Activated CD4-positive, alpha-beta T cell treated with anti-CD3 and anti-CD28 coated beads, Interleukin-2, amount 10 ng/mL, durations not matched to agents 7 days and 5 days (primary cell): ENCODE measurements at places on chromosomes 16 and 17. TPM values are rescaled to one million over a fixed set of nuclear protein-coding genes. Genes with fewer than 3 reads are reported as not detected.

DNA sequence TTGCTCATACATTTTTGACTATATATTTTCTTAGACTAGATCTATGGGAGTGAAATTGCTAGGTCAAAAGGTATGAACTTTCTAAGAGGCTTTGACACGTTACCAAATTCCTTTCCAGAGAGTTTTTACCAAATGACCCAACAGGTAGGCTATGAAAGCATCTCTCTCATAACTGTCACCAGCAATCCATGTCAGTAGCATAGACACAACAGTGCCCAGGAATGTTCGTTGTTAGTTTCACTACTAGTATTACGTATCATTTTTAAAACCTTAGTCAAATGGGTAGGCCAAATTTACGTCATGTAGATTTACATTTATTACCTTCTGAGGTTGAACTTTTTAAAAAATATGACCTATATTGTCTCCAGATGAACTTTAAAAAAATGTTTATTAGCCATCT is 66.8 kb downstream of the MARCHF10 start:
- no peak for DNase-seq

DNA sequence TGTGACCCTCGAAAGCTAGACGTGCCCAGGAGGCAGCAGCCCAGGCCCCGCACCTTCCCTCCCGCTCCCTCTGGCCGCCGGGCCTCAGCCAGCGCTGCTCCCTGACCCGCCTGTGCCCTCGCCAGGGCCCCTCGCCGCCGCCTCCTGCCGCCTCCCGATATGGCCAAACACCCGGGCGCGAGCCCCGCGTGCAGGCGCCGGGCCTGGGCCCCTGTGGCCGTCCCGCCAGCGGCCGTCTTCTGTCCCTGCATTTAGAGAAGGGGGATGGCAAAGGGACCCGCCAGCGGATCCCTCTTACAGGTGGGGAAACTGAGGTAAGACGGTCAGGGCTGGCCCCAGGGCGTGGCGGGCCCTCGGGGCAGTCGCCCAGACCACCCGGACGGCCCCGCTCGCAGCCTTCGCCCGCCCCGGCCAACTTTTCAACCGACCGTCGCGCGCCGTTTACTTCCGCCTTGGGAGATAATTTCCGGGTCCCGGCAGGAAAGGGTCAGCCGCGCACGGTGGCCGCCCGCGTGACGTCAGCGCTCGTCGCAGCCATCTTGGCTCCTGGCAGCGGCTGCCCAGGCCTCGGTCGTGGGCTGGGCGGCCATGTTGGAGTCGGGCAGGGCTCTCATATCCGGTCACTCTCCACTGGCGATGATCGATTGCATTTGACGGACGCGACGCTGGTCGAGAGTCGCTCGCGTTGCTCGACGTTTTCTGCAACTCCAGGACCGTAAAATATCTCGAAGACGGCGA is 7.0 kb upstream of the GNG13 start:
- DNase-seq, result peak; percentile 88

DNA sequence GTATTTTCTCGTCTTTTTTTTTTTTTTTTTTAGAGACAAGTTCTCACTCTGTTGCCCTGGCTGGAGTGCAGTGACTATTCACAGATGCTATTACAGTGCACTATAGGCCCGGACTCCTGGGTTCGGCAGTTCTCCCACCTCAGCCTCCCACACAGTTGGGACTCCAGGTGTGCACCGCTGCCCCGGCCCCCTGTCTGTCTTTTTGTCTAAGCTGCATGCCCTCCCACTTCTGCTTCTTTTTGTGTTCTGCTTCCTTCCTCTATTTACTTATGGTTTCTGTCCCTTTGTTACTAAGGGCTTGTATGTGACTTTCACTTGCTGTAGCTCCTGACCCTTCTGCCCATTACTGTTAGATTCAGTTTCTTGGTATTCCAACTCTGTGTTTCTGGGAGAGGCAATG is 20.5 kb downstream of the SLC7A6 start:
- DNase-seq, result no peak

- DNase-seq, result no peak
Observed at GRCh38 chr16:27641260-27641659, 91.3 kb downstream of the KATNIP start.

- no peak for DNase-seq
Observed at GRCh38 chr17:65850486-65850885, 289.0 kb upstream of the AXIN2 start.

DNA sequence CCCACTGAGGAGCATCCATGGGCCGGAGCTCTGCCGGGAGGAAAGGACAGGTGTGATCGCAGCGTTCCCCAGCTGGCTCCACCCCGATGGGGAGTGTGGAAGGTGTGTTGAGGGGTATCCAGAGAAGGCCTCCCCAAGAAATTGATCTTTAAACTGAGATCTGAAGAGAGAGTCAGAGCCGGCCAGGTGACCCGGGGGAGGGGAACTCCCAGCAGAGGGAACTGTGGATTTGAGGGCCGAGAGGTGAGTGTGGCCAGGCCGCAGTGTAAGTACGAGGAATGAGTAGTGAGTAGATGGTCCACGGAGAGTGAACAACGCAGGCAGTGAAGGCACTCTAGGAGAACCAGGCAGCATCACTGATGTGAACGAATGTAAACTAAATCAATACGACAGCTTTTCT is 80.2 kb downstream of the RPTOR start:
- no peak for DNase-seq

DNA sequence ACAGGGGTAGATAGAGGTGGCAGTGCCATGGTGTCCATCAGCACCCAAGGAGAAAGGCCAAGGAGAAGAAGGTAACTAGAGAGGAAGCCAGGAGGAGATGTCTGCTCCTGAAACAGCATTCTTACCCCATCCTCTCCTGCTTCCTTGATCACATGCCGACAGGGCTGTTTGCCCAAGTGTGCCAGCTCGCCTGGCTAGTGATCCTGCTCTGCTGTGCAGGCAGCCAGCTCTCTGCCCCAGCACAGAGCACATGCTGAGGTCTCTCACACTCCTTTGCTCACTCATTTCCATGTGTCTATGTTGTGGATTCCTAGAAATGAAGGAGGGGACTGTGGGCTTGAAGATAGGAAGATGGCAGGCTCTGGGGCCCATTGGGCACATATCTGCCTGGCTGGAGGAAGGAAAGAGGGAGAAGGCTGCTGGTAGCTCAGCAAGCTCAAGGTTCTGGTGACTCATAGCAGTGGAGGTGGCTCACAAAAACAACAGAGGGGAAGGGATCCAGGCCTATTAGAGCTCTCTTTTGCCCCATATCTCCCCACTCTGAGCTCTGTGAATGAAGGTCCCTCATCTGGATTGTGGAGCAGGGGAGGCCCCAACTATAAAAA is 54.3 kb downstream of the NEUROD2 start:
- DNase-seq, result no peak

DNA sequence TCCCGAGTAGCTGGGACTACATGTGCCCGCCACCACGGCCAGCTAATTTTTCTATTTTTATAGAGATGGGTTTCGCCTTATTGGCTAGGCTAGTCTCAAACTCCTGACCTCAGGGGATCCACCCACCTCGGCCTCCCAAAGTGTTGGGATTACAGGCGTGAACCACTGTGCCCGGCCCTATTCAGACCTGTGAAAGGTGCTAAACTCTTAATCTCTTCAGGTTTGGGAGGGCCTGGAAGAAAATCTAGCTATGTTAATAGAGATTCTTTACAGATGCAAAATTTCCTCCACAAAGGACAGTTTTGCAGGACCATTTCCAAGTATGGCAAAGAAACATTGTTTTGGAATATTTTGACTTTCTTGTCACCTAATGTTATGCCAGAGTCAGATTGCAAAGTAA is 3.1 kb upstream of the PLA2G15 start:
- DNase-seq, result no peak

GRCh38 chr16:23836404-23837311 is 875 bp downstream of the PRKCB start:
- DNase-seq, result peak; percentile 50

DNA sequence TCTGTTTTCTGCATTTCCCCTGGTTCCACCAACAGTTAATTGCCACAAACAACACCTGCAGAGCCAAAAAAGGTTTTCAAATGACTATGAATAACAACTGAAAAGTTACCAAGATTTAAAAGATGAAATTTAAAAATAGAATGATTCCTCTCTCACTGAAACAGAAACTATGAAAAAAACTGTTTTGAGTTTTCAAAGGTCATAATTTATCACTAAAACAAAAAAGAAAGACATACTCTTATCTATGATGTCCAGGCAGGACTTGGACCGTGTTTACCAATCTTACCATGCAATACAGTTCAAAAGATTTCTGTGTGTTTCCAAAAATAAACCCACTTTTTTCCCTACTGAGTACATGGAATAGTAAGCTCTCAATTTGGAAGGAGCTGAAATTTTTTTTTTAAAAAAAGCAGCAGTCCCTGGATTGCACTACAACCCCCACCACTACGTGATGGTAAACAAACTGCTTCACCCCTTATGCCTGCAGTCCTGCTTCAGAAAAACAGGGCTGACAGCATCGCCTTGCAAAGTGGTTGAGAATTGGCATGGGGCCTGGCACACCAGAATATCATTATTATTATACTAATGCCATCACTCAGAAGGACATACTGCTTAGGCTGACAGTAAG is 8.5 kb downstream of the TXNDC11 start:
- no peak for DNase-seq

DNA sequence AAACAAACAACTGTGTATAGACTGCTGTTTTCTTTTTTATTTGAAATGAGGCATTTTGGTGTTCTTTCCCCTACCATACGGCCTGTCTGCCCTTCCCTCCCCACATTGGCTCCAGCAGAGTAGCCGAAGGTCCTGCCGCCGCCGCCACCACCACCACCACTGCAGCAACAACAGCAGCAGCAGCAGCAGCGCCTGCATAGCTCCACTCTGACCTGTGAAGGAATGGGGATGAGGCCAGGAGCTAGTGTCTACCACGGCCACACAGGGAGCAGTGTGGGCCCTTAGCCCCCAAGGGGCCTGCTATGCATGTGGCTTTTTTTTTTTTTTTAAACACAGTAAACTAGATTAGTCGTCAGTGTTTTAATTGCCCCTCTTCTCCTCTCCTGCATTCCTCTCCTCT is 5.6 kb upstream of the CDK5R1 start:
- DNase-seq, result no peak

GRCh38 chr17:12739500-12739899 is 49.8 kb upstream of the ARHGAP44 start:
- DNase-seq, result no peak

- peak; percentile 79 for DNase-seq
Observed at GRCh38 chr16:69396187-69397061, 10.6 kb upstream of the TERF2 start.

GRCh38 chr17:51479303-51479702 is 219.0 kb downstream of the UTP18 start:
- DNase-seq, result no peak

DNA sequence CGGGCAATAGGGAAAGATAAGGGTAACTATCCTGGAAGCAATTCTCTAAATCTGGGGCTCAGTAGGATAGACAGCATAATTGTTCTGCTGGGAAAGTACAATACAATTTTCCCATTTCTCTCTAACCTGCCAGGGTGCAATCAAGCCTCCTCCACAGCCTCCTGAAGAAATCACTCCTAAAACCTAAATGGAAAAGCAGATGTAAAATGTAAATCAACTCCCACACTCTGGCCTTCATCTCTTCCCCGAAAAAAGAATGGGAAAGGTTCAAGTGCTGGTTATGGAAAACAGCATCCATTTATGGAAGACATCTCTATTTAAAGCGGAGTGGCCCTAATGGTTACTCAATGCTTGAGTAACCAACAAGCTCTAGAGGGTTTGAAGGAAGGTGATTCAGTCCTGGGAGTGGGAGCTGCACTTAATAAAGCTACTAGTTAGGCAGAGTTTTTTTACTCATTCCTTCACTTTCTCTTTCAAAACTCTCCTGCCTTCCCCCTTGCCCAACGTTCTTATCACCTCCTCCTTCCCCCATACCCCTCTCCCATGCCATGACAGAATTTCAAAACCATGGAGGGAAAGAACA is 5.1 kb downstream of the MMD start:
- DNase-seq, result no peak

DNA sequence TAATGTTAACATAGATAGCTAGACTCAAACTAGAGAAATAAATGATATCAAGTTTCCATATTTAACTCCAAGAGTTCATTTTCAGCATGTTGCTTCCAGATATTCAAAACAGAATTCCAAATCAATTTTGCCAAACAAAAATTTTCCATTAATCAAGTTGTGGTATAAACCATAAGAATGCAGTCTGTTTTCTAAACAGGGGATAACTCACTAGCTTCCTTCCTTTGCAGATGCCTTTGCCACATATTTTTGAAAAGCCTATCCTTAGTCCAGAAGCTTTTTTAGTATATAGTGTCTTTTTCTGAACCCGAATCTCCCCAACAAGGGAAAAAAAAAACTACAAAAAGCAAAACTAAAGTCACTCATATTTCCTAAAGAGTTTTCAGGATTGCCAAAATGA is 61.5 kb downstream of the HELZ start:
- no peak for DNase-seq

- no peak for DNase-seq
Observed at GRCh38 chr16:67104061-67104460, 5.7 kb upstream of the PHAF1 start.

- DNase-seq, result peak; percentile 22
Observed at GRCh38 chr16:75420987-75421819, 12.1 kb downstream of the CFDP1 start.

- no peak for DNase-seq
Observed at GRCh38 chr16:27462200-27462845, 60.3 kb downstream of the IL21R start.

DNA sequence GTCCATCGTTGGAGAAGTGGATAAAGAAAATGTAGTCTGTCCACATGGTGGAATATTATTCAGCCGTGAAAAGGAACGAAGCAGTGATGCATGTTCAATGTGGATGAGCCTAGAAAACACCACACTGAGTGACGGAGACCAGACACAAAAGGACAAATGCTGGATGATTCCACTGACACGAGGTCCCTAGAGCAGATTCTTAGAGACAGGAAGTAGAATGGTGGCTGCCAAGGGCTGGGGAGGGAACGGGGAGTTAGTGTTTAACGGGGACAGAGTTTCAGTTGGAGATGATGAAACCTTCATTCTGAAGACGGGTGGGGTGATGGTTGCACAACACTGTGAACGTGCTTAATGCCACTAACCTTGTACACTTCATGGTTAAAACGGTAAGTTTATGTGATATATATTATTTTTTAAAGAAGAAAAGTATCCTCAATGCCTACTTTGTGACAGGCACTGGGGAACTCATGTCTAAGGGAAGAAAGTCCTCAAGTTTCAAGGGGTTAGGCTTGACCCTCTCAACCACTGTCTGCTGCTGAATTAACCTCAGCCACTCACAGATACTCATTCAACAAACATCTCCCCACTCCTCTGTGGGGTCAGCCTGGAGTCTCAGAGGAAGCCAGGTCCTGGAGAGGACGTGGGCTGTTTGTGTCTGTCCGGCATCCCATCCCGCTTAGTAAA is 17.6 kb downstream of the C16orf74 start:
- no peak for DNase-seq

Gene SCPEP1
- total RNA-seq, result 11.5 TPM

Gene MYOCD
- not detected for total RNA-seq

Gene PLLP
- total RNA-seq, result 0.55 TPM

Gene CLEC3A
- total RNA-seq, result not detected

Gene RNF222
- total RNA-seq, result 0.10 TPM

Gene ASGR1
- 0.62 TPM for total RNA-seq

Gene TPPP3
- total RNA-seq, result not detected

Gene SMIM22
- total RNA-seq, result not detected

Gene TBC1D3C
- not detected for total RNA-seq
